ENCODE measurements at places on chromosomes 6 and 20. TPM values are rescaled to one million over a fixed set of nuclear protein-coding genes. Genes with fewer than 3 reads are reported as not detected.

The EYS gene
- total RNA-seq = 0.26 TPM

The STMND1 gene
- not detected for total RNA-seq

The IPCEF1 gene
- under 0.01 TPM for total RNA-seq

The TMEM170B gene
- 0.13 TPM for total RNA-seq

The GNAS-AS1 gene
- total RNA-seq = 1.3 TPM

GRCh38 chr6:140576004-140576555 lies 1201.6 kb upstream of the CITED2 start:
- DNase-seq = no peak

DNA sequence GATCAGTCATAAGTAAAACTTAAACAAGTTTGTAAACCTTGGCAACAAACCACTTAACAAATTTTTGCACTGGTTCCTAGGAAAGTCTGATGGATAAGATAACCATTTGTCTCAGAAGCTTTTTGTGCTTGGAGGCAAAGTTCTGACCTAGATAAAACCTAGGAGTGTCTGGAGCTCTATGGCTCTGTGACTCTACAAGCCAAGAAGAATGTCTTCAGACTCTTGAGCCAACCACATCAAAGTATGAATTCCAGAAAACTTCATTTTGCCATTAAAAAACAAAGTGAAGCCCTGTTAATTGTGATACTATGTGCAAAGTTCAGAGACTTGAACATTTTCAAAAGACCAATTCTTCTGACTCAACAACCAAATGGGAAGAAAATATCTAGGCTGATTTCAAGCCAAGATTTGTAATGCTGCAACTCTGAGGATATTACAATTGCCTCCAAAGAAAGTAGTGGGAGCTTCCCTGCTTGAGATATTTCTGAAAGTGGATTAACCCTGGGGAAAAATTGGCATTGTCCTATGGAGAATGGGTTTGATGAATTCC lies 158.1 kb upstream of the FOXQ1 start:
- no peak for DNase-seq

DNA sequence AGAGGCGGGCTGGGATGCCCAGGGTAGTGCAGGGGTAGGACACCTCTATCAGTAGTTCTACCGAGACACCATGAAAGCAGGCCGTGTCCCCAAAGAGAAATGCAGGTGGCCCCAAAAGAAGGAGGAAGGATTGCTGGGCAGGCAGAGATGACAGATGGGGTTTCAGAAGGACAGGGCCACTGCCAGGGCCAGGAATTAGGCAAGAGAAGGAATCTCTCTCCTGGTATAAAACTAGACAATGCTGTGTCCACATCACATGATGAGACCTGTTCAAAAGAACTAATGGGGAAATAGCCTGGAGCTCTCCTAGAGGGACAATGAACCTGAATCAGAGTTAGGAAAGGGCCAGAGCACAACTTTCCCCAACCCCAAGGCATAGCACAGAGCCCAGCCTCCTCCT lies 21.6 kb upstream of the VSX1 start:
- DNase-seq = no peak

All from bronchial epithelial cell (primary cell).